Stimulated activated CD4-positive, alpha-beta T cell treated with anti-CD3 and anti-CD28 coated beads, Interleukin-15, amount 100 ng/mL, for 1 hour (primary cell): ENCODE measurements at places on chromosomes 4 and X.

- no peak for DNase-seq
These were observed 952.7 kb upstream of the SLIT2 start for GRCh38 chr4:19298998-19299397.

DNA sequence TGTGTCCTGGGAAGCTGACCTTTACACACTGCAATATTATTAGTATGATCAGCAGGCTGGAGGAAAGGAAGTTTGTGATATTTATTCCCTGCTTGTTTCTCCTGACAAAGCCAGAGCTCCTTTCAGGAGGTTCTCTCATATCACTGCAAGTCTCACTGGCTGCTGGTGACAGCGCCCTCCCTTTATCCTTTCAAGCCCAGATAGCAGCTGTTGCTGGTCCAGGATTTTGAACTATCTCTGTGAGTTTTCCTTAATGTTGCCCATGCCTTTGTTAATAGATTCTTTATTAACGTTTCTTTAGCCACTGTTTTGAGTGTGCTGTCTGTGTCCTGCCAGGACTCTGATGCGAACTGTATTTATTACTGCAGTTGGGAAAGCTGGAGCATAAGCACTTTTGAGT is 518.7 kb downstream of the C4orf33 start:
- DNase-seq, result no peak

GRCh38 chrX:153638436-153639176 is 8.4 kb upstream of the DUSP9 start:
- DNase-seq, result no peak

- DNase-seq, result no peak
These were observed 22.4 kb downstream of the PCDH18 start for GRCh38 chr4:137509855-137510282.

- no peak for DNase-seq
These were observed 33.9 kb downstream of the RNF150 start for GRCh38 chr4:141099326-141099725.
